ENCODE measurements at places on chromosomes 7 and 10.

- DNase-seq = no peak
Observed at GRCh38 chr7:94955807-94956206, 48.4 kb downstream of the PPP1R9A start.

DNA sequence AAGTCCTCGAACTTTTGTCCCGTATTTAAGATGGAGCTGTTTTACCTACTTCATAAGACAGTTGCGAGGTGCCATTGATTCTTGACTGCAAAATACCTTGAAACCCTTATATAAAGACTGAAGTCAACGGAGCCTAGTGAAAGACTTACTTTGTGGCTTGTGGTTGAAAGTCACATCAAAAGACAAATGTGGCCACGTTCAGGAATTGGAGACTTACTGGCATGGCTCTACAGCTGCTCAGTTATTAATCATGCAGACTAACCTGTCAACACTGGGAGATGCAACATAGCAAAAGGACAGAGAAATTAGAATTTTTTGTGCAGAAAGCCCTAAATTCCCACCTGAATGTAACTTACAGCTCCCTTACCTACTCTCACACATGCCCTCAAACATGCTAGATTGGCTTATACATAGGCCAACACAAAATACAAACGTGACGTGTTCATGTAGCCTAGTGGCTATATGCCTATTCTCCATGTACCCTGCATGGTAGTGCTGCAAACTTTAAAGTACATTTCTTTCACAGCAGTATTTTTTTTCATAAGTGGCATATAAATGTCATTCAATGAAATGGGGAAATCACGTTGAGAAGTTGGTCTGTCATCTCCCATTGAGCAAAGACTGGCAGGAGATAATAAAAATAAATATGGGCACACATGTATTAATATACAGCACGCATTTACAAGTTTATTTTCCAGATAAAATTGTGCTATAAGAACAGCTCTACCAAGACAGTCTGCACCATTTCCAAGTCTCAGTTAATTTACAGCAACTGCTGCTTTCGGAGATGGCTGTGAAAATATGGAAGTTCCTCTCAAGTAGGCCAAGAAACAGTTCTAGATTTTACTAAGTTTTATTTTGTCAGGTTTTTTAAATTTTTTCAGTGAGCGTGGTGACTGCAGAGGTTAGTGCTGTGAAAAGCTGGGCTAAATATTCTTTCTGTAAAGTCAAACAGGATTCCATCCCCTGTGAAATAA lies 170.4 kb upstream of the C7orf33 start:
- DNase-seq = no peak

GRCh38 chr7:151346-152050 lies 40.9 kb upstream of the FAM20C start:
- no peak for DNase-seq

- DNase-seq = no peak
Observed at GRCh38 chr10:48400129-48400849, 93.8 kb downstream of the MAPK8 start.

GRCh38 chr10:88154596-88155250 lies 291.3 kb downstream of the PTEN start:
- DNase-seq = no peak

DNA sequence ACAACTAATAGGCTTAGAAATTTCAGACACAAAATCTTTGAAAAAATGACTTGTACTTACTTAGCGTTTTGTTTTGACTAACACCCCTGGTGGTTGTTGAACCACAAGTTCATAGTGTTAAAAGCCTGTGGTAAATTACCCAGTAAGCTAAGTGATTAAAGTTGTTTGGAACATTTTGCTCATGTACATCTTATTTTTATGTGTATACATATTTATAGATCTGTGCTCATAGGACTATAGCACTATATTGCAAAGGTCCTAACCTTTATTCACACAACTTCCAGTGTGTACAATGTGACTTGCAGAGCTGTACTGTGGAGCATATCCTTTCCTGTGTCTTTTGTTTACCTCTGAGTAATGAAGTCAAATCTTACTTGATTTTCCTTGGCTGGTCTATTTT lies 79.6 kb downstream of the BMPR1A start:
- DNase-seq = no peak

DNA sequence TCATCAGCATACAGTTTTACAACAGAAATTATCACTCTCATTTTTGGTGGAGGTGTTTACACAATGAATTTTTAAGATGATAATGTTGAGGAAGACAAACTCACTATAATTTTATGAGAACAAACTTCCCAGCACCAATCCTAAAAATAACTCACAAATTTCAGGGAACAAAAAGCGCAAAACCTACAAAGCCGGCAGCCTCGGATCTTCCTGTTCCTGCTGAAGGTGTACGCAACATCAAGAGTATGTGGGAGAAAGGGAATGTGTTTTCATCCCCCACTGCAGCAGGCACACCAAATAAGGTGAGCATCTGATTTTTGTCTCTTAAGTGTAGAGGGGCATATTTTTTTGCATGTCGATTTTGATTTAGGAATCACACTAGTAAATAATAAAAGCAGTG lies 26.5 kb upstream of the AGBL3 start:
- no peak for DNase-seq

GRCh38 chr7:55651057-55651456 lies 78.8 kb upstream of the VOPP1 start:
- DNase-seq = no peak

DNA sequence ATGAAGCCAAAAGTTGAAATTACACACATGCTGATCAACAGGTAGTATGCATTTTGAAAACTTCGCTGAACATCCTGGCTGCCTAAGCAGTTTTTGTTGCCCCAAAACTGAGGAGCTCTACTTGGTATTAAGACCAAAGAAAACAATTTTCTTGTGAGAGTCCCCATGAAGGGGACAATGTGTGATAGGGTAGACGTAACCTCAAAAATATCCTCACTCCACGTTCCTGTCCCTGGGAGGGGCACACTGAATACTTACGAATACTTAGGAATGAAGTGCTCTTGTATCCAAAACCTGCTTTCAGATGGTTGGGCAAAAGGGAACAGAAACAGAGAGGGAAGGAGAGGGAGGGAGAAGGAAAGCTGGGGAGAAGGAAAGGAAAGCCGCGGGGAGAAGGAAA lies 24.7 kb downstream of the CCDC6 start:
- DNase-seq = no peak

Measured in NCI-H2107 (cell line).